ENCODE measurements at places on chromosomes 4 and X. TPM values are rescaled to one million over a fixed set of nuclear protein-coding genes. Genes with fewer than 3 reads are reported as not detected.

Gene CTAG2
- not detected for total RNA-seq

Gene KCND1
- total RNA-seq: 2.1 TPM

Gene SSX2
- not detected for total RNA-seq

Gene DKK2
- total RNA-seq: 9.9 TPM

Gene PAK3
- total RNA-seq: 10.3 TPM

Gene ZFP42
- not detected for total RNA-seq

GRCh38 chrX:37378404-37378803, 29.2 kb downstream of the PRRG1 start:
- no peak for DNase-seq
- no peaks in the 10 kb centered on the region for H3K27me3 ChIP-seq
- no peak overlapping the region for H3K4me3 ChIP-seq
- no peaks in the 10 kb centered on the region for H3K36me3 ChIP-seq
- no peak overlapping the region for H3K27ac ChIP-seq

DNA sequence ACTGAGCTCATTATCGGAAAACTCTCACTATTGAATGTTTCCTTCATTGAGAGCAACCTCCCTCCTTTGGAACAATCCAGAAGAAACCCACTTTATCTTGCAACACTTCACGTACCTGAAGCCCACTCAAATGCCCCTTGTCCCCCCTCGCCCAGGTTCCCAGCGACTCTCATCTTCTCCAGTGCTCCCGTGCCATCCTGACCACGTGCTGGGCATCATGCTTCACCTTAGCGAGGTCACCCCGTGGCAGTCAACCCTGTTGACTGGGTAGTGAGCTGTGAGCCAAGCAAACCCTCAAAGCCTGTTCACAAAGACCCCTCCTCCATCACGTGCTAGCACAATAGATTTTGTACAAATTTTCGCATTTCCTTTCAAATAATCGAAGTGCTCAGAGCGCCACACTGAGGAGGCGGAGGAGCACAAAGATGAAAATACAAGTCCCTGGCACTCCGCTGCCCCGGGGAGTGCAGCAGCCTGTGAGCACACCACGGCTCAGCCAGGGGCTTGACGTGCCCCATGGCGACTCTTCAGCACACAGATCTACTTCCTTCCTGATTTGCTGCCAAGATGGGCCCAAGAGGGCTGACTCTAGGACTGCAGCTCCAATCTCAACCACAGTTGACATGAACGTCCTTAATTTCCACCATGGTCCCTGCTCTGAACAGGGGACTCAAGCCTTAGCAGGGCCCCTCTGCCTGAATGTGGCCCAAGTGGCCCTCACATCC, 15.6 kb downstream of the PDZD4 start:
- H3K36me3 ChIP-seq: no peaks in the 10 kb centered on the region
- H3K4me1 ChIP-seq: no peaks in the 10 kb centered on the region
- peaks cover 11% of the 10 kb centered on the region for H3K27me3 ChIP-seq
- H3K27ac ChIP-seq: no peak overlapping the region

GRCh38 chrX:2478546-2479419, 22.0 kb downstream of the DHRSX start:
- H3K36me3 ChIP-seq: no peaks in the 10 kb centered on the region
- no peaks in the 10 kb centered on the region for H3K27me3 ChIP-seq
- no peaks in the 10 kb centered on the region for H3K4me1 ChIP-seq
- H3K27ac ChIP-seq: no peak overlapping the region
- no peak for DNase-seq

DNA sequence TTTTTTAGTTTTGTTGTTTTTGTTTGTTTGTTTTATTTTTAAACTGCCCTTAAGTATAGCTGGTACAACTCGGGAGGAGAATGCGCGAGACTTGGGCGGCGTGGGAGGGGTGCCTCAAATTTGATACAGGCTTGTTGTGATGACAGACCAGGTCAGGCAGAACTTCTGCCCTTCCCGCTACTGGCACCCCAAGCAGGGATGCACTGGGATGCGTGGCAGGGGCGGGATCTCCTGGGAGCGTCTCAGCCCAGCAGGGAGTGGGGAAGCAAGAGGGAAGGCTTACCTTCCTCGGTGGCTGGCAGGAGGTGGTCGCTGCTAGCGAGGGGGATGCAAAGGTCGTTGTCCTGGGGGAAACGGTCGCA, 851 bp downstream of the SFRP2 start:
- H3K4me3 ChIP-seq: no peak overlapping the region
- no peak overlapping the region for H3K27ac ChIP-seq
- DNase-seq: no peak
- no peaks in the 10 kb centered on the region for H3K36me3 ChIP-seq
- peaks cover 60% of the 10 kb centered on the region for H3K27me3 ChIP-seq

- no peaks in the 10 kb centered on the region for H3K27me3 ChIP-seq
- H3K4me3 ChIP-seq: no peak overlapping the region
- peak overlapping the region; percentile 10 for H3K27ac ChIP-seq
- no peaks in the 10 kb centered on the region for H3K36me3 ChIP-seq
These were observed 86.0 kb upstream of the TET2 start for GRCh38 chr4:105060628-105061027.

DNA sequence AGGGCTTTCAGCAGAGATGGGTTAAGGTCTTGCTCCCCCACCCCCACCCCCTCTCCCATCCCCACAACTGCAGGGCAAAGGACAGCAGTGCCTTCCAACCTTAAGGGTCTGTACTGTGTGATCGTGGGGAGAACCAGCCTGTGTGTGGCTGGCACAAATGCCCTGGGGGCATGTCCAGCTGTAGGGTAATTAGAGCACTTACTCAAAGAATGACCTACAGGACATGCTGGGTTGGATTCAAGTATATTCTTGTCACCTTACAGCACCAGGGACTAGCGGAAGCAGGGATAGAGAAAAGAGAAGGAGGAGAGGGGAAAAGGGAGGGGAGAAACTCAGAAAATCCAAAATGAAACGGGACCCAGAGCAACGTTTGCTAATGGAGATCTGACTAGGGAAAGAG, 191.3 kb upstream of the GATB start:
- no peak overlapping the region for H3K27ac ChIP-seq
- no peak overlapping the region for H3K4me3 ChIP-seq
- no peak for DNase-seq
- H3K4me1 ChIP-seq: no peaks in the 10 kb centered on the region
- no peaks in the 10 kb centered on the region for H3K27me3 ChIP-seq

DNA sequence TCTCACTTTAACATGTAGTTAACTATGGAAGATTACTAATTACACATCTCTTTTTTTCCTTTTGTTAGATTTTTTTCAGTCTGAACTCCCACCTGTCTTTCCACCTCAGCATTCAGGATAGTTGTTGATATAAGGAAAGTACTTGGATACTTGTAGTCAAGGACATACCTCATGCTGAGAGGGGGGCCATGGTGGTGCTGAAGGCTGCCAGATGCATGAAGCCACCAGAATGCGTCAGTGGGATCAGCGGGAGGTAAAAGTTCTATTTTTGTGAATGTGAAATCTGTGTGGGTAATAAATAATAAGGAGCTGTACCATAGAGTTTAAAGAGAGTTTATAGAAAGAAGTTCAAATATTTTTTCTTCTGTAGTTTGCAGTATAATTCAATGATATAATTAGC, 13.1 kb upstream of the NDST4 start:
- no peak overlapping the region for H3K4me3 ChIP-seq

DNA sequence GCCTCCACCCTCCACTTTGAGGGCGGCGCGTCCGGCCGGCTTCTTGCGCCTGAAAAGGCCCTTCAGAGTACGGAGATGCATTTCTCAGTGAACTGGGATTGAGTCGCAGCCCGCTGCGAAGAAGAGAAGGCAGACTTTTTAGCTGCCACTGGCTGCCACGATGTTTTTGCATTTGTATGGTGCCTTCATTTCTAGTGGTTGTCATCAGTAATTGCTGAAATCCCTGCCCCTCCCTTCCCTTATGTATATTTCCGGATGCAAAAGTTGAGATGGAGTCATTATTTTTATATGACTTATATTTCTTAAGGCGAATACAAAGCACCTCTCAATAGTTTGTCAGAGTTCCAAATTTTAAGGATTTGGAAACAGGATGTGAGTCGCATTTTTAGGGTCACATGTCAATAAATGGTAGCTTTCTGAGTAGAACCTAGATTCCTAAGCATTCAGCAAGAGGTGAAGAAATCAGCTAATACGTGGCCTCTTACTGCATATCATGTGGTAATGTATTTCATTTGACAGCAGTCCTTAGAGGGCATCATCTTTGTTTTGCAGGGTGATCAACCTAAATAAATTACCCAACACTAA, 658 bp downstream of the ATP6AP2 start:
- DNase-seq: no peak
- peaks cover 9% of the 10 kb centered on the region for H3K27me3 ChIP-seq
- H3K36me3 ChIP-seq: no peaks in the 10 kb centered on the region
- H3K4me3 ChIP-seq: no peak overlapping the region
- H3K27ac ChIP-seq: peak overlapping the region; percentile 93
- no peaks in the 10 kb centered on the region for H3K4me1 ChIP-seq

DNA sequence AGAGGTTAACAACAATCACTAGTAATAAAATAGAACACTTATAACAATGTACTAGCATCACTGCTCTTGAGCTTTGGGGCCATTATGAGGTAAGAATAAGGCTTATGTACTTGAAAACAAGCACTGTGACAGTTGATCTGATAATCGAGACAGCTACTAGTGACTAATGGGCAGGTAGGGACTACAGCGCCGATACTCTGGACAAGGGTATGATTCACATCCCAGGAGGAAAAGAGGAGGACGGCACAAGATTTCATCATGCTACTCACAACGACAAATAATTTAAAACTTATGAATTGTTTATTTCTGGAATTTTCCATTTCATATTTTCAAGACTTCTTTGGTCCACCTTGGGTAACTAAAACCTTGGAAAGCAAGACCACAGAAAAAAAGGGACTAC, 62.3 kb downstream of the FAM184B start:
- no peaks in the 10 kb centered on the region for H3K27me3 ChIP-seq
- no peak overlapping the region for H3K4me3 ChIP-seq
- no peak for DNase-seq
- no peaks in the 10 kb centered on the region for H3K36me3 ChIP-seq
- H3K27ac ChIP-seq: no peak overlapping the region
- H3K4me1 ChIP-seq: no peaks in the 10 kb centered on the region

GRCh38 chrX:1601051-1601767, 9.8 kb downstream of the AKAP17A start:
- DNase-seq: no peak
- H3K27ac ChIP-seq: no peak overlapping the region
- H3K27me3 ChIP-seq: no peaks in the 10 kb centered on the region
- H3K4me1 ChIP-seq: no peaks in the 10 kb centered on the region
- H3K36me3 ChIP-seq: peaks cover 70% of the 10 kb centered on the region

GRCh38 chr4:174281182-174281737, 2.2 kb downstream of the FBXO8 start:
- H3K4me3 ChIP-seq: no peak overlapping the region
- no peaks in the 10 kb centered on the region for H3K36me3 ChIP-seq
- H3K27me3 ChIP-seq: no peaks in the 10 kb centered on the region
- DNase-seq: no peak
- H3K27ac ChIP-seq: no peak overlapping the region

GRCh38 chr4:54586320-54586955, 71.3 kb upstream of the KIT start:
- DNase-seq: no peak
- H3K36me3 ChIP-seq: no peaks in the 10 kb centered on the region
- H3K27ac ChIP-seq: no peak overlapping the region

GRCh38 chr4:142211444-142211843, 575.1 kb downstream of the IL15 start:
- H3K27me3 ChIP-seq: no peaks in the 10 kb centered on the region
- no peak overlapping the region for H3K27ac ChIP-seq
- no peaks in the 10 kb centered on the region for H3K4me1 ChIP-seq
- no peak overlapping the region for H3K4me3 ChIP-seq
- no peaks in the 10 kb centered on the region for H3K36me3 ChIP-seq

DNA sequence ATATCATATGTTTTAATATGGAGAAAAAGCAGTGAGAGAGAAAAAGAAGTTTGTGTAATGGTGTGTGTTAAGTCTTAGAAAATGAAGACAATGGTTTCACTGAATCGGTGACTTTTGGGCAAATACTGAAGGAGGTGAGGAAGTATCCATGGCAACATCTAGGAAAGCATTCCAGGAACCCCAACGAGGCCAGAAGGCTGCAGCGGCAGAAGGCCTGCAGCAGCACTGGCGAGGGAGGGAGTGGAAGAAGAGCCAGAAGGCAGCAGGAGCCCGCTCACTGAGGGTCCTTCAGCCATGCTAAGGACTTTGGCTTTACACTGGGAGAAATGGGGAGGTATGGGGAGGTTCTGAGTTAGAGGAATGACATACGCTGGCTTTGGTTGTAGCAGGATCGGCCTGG, 26.8 kb downstream of the COQ2 start:
- H3K27ac ChIP-seq: no peak overlapping the region
- H3K4me1 ChIP-seq: peaks cover 24% of the 10 kb centered on the region
- H3K4me3 ChIP-seq: no peak overlapping the region

GRCh38 chr4:118351851-118352827, 664 bp downstream of the PRSS12 start:
- H3K4me3 ChIP-seq: peak overlapping the region; percentile 50
- peaks cover 52% of the 10 kb centered on the region for H3K27me3 ChIP-seq
- no peaks in the 10 kb centered on the region for H3K4me1 ChIP-seq
- DNase-seq: no peak
- H3K27ac ChIP-seq: no peak overlapping the region

DNA sequence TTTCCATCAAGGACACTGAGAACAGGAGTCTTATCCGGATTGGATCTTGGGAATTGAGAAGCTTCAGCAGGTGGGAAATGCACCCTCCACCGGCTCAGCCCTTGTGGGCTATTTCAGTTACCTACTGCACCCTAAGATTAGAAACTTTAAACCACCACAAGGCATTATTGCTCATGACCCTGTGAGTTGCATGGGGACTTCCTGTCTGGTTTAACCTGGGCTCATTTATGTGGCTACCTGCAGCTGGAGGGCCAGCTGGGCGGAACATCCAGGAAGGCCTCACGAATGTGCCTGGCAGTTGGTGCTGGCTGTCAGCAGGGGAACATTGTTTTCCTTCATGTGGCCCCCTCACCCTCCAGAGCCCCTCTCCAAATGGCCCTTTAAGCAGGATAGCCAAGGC, 164.1 kb downstream of the DEFB131A start:
- no peaks in the 10 kb centered on the region for H3K27me3 ChIP-seq
- no peaks in the 10 kb centered on the region for H3K36me3 ChIP-seq
- no peak overlapping the region for H3K4me3 ChIP-seq
- H3K4me1 ChIP-seq: no peaks in the 10 kb centered on the region

GRCh38 chr4:164509951-164510350, 244.0 kb upstream of the SMIM31 start:
- no peak overlapping the region for H3K4me3 ChIP-seq
- H3K4me1 ChIP-seq: no peaks in the 10 kb centered on the region
- H3K27ac ChIP-seq: no peak overlapping the region
- DNase-seq: no peak
- no peaks in the 10 kb centered on the region for H3K27me3 ChIP-seq
- no peaks in the 10 kb centered on the region for H3K36me3 ChIP-seq

- no peaks in the 10 kb centered on the region for H3K4me1 ChIP-seq
- DNase-seq: no peak
- H3K36me3 ChIP-seq: no peaks in the 10 kb centered on the region
- no peak overlapping the region for H3K27ac ChIP-seq
These were observed 1496.4 kb downstream of the RPA4 start for GRCh38 chrX:98380106-98380505.

GRCh38 chr4:181877329-181877848, 365.8 kb upstream of the TENM3 start:
- H3K36me3 ChIP-seq: no peaks in the 10 kb centered on the region
- H3K4me3 ChIP-seq: no peak overlapping the region
- DNase-seq: no peak
- H3K27me3 ChIP-seq: no peaks in the 10 kb centered on the region
- H3K27ac ChIP-seq: no peak overlapping the region

GRCh38 chr4:86891762-86892635, at the start of gene C4orf36:
C4orf36 (minus strand) TSS chr4:86892422; CDS start chr4:86891520, 902 bp downstream.
- H3K36me3 ChIP-seq: no peaks in the 10 kb centered on the region
- H3K4me1 ChIP-seq: peaks cover 3% of the 10 kb centered on the region
- DNase-seq: peak; percentile 77
- H3K27ac ChIP-seq: peak within 1 kb of the TSS; percentile 76
- H3K27me3 ChIP-seq: no peaks in the 10 kb centered on the region
- peak within 1 kb of the TSS; percentile 86 for H3K4me3 ChIP-seq

All from adrenal gland (tissue), 19 donors.